Renal cortex interstitium (tissue), 15 donors: ENCODE measurements at places on chromosomes 7 and 10. TPM values are rescaled to one million over a fixed set of nuclear protein-coding genes. Genes with fewer than 3 reads are reported as not detected.

- DNase-seq = no peak
Observed at GRCh38 chr10:124156524-124157260, 63.3 kb upstream of the CHST15 start.

DNA sequence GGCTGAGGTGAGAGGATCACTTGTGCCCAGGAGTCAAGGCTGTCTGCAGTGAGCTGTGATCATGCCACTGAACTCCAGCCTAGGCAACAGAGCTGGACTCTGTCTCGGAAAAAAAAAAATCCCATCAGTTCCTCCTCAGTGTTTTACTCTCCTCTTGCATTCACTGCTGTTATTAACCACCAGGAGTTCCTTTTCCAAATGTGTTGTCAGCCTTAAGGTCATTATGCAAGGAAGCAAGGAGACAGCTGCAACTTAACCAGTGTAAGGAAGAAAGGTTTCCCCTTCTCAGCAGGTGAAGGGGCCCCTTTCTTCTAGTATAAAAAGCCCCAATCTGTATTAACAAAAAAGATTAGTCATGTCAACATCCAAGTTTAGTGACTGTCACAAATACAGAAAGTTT is 86.6 kb upstream of the LEP start:
- DNase-seq = no peak

- no peak for DNase-seq
Observed at GRCh38 chr10:31612082-31612481, 293.1 kb downstream of the ZEB1 start.

GRCh38 chr10:91593834-91594233 is 39.0 kb downstream of the PPP1R3C start:
- no peak for DNase-seq

DNA sequence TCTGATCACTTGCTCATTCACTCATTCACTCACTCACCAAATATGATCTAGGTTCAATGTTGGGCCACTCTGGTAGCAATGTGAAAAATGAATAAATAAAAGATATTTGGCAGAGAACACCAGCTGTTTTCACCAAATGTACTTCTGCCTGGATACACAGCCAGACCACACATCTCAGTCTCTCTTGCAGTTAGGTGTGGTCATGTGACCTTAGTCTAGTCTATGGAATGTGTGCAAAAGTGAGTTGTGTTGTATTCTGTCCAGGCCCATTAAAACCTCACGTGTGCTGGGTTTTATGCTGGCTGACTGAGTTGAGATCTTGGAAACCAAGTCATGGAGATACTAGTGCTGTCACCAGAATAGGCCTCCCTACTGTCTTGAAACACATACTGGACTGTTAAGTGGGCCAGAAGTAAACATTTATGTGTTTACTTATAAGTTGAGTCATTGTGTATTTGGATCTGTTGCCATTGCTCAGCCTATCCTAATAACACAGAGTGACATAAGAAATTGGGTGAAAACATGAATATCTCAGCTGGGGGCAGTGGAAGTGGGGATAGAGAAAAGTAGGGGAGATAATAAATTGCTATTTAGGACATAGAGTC is 145.5 kb downstream of the PTEN start:
- DNase-seq = no peak

GRCh38 chr10:61836888-61837754 is 64.4 kb upstream of the ARID5B start:
- no peak for DNase-seq

FAM241B gene
- polyA plus RNA-seq = 9.9 TPM

BMPER gene
- 18.9 TPM for polyA plus RNA-seq
